Fibroblast of skin of abdomen (primary cell): ENCODE measurements at places on chromosomes 5 and 9.

GRCh38 chr5:132760601-132761317, 13.5 kb downstream of the CCNI2 start:
- DNase-seq: no peak

DNA sequence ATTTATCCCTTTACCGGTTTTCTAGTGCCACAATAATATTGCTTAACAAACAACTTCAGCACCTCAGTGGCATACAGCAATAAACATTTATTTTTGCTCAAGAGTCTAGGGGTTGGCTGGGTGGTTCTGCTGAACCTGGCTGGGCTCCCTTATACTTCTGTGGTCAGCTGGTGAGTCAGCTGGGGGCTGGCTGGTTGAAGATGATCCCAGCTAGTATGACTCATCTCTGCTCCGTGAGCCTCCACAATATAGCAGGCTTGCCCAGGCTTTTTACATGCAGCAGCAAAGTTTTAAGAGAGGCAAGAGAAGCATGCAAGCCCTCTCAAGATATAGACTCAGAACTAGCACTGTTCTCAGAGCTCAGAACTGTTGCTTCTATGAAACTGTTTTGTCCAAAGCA, 523.5 kb upstream of the CLINT1 start:
- peak; percentile 97 for DNase-seq

- peak; percentile 22 for DNase-seq
These were observed 10.9 kb downstream of the SEMA5A start for GRCh38 chr5:9534881-9535517.

DNA sequence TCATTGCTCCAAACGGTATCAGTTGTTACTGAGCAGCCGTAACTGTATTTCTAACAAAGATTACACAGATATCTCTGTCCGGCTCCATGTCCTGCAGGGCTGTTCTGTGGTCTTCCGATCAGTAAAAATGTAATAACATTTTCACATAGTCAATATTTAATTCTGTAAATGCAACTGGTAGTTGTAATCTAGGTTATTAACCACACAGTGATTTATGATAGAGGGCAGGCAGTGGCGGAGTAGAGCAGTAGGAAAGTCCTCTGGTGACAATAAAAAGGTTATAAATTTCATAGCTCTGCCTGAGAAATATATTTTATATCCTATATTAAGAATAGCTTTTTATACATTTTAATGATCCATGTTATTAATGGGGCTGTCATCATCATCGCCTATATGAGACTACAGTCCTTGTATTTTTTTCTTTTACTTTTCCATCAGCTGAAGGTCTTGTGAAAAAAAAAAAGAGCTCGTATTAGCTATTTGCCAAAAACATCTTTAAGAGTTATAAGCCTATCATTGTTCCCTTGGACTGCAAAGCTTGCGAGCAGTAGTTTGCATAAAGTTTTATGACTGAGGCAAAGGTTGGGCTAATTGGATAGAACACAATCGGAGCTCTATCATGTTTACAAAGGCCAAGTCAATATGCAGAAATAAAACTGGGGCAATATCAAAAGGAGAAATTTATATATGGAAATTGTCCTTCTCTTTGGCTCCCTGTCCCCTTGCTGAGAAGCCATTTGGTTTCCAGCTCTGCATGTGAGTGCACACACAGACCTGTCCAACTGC, 648.0 kb downstream of the IRX1 start:
- DNase-seq: no peak

GRCh38 chr5:24353016-24353415, 291.8 kb downstream of the CDH10 start:
- no peak for DNase-seq

DNA sequence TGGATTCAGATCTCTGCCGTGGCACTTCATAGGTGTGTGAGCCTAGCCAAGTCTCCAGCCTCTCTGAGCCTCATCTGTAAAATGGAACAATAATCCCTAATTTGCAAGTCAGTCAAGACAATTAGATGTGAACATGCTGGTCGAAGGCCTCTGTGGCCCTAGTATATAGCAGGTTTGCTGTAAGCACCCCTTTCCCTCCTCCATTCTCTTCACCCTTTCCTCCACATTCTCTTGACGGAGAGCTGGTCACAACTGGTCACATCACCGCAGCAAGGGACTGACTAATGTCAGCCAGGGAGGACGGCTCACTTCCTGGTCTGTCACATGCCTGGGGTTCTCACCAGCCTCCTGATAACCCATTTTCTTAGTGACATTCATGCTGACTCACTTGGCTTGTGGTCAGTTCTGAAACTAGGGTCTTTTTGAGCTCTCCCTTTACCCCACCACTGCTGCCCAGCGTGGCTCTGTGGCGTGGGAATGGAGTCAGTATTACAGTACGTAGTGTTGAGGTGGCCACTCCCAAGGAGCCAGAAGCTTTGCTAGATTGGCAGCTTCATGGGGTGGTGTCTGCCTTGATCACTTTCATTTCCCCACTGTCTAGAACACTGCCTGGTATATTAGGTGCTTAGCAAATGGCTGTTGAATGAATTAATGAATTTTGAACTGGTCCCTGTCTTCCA, 47.8 kb downstream of the ERGIC1 start:
- DNase-seq: no peak

- peak; percentile 61 for DNase-seq
These were observed 9.3 kb downstream of the ZNF622 start for GRCh38 chr5:16456103-16456832.

DNA sequence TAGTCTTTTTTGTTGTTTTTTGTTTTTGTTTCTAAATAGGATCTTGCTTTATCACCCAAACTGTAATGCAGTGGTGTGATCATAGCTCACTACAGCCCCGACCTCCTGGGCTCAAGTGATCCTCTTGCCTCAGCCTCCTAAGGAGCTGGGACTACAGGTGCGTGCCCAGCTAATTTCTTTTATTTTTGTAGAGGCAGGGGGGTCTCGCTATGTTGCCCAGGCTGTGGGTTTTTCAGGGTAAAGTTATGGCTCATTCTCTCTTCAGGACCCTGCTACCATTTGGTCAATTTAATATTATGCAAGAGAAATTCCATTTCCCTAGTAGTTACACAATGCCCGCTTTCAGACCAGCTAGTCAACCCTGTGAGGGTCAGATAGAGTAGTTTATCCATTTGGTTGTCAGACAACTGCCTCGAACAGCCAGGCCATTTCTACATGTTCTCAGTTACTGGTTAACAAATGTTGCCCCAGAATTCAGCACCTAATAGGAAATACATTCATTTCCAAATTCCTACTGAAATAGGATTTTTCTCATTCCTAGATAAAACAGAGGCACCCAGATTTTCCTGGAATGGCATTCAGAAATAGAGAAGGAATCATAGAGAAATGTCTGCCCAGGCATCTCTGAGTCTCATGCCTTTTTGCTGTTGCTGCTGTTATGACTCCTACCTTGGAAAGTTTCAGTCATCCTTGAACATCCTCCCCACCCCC, 6.4 kb upstream of the GLIS3 start:
- DNase-seq: peak; percentile 71

- DNase-seq: no peak
These were observed 54.3 kb upstream of the ANKRD33B start for GRCh38 chr5:10509575-10509974.

DNA sequence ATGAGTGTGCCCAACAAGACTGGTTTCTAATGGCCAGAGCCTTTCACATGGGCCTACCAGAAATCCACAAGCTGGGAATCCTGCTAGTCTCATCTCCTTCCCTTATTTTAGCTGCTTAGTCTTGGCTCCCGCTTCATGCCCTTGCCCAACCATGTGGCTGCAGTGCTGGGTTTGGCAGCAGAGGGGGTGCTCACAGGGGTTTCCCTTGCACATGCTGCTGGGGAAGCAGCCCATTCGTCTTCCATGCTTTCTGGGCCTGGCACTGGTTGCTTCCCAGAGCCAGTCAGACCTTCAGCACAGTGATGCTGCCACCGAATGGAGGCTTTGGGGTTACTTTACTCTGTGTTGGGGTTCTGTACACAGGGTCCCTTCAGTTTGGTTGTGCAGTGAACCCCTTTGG, 26.3 kb downstream of the SLC46A2 start:
- DNase-seq: no peak

DNA sequence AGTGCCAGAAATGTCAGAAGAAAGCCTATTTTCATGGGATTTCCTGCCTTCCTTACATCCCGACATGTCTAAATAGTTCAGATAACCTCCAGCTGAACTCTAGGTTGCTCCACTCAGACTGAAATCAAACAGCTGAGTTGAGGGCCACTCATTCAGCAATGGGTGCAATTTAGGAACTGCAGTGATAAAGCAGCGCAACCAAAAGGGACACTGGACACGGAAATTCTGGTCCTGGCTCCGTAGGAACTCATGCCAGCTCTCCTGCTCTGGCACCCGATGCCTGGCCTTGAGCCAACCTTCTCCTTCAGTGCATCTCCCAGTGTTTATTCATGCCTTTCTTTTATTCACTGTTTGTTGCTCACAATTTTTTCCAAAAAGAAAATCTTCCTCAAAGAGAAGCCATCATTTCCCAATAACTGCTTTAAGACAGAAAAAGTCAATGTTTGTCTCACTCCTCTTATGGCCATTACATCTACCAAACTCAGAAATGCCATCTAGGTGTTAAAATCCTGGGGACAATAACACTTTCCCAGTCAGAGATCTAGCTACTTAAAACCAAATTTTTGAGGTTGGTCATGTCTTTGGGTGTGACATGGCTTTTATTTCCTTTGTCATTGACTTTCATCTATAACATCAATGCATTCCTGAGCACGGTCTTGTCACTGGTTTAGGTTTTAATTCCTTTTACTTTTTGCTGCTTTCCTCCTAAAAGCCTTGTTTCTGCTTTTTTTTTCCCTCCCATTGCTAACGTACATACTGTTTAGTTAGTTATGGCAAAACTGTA, 126.9 kb downstream of the PDE4D start:
- DNase-seq: no peak

DNA sequence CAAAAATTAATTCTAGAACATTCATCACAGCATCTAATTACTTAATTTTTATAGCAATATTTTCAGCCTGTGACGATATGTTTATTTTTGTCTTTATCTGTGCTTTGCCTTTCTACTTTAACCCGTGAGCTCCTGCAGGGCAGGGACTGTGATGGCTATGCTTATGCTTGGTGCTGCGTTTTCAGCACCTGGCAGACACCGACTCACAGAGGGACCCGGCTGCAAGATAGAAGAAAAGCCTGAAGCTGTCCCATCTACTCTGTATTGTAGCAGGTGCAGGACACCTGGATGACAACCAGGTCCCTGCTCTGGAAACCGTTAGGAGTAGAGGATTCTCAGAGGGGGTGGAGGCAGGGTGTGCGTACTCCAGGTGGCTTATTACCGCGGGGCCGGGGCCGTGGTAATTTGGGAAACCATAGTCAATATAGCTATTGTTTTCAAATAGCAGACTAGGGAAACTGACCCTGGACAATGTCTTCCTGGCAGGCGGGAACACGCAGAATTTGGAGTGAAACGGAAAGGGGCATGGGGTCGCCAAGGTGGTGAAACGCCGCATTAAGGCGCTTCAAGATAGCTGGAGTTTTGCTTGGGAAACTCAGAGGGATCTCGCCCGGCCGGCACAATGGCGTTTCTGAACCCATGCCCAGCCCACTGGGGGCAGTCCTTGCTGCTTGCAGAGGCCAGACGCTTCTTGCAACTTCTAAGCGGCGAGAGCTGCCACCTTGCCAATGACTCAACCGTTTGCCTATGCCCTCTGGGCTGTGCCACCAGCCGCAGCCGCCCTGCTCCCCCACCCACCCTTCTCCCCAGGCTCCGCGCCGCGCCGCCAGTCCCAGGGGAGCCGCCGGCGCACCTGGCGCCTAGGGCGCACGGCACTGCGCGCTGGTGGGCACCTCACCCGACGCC, 140.1 kb upstream of the PALM2AKAP2 start:
- DNase-seq: no peak

- peak; percentile 25 for DNase-seq
These were observed 9.5 kb upstream of the P4HA2 start for GRCh38 chr5:132237141-132237540.

DNA sequence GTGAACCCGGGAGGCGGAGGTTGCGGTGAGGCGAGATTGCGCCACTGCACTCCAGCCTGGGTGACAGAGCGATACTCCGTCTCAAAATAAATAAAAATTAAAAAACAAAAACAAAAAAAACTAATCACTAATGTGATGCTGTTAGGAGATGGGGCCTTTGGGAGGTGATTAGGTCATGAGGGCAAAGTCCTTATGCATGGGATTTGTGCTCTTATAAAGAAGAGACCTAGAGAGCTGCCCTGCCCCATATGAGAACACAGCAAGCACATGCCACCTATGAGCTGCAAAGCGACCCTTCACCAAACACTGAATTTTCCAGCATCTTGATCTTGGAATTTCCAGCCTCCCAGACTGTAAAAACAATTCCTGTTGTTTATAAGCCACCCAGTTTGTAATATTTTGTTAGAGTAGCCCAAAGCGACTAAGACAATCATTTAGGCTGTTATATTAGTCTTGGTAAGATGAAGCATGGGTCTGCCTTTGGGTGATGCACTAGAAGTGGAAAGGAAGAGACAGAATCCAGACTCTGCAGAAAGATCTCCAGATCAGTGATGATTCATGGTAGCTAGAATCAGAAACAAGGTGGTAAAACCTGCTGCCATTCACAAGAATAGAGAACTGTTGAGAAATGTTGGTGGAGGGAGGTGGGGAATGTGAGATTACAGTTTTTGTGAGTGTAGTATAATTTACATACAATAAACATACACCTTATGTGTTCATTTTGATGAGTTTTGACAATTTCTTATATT, 26.2 kb downstream of the GPR21 start:
- no peak for DNase-seq

DNA sequence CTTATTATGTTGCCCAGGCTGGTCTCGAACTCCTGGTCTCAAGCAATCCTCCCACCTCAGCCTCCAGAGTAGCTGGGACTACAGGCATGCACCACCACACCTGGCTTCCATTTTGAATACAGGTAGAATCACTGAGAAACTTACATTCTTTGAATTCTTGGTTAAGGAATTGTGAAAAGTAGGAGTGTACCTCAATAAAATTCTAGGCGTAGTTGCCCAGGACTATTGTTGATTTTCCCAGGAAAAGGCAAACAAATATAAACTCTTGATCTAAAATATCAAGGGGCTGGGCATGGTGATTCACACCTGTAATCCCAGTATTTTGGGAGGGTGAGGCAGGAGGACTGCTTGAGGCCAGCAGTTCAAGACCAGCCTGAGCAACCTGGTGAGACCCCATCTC, 16.8 kb upstream of the DMXL1 start:
- no peak for DNase-seq

- no peak for DNase-seq
These were observed 217.1 kb upstream of the MVB12B start for GRCh38 chr9:126109575-126109974.

- peak; percentile 55 for DNase-seq
These were observed 455.2 kb downstream of the DTWD2 start for GRCh38 chr5:118533156-118533555.

DNA sequence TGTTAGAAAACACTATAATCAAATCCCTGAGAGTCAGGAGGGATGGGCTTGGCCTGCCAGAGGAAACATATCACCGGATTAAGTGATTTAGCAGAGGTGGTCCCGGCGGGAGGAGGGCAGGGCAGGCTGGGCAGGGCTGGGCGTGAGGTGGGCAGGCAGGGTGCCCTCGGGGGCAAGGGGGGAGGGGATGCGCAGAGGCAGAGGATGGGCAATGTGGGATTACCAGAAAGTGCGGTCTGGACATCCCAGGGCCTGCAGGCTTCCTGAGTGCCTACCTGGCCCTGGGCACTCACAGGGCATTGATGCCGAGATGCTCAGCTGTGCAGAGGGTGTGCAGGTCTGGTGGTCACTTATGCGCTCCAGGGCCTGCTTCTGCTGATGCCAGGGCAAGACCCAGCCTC, 115.2 kb downstream of the ADAMTS2 start:
- no peak for DNase-seq
